ENCODE measurements at places on chromosomes 2 and 18. TPM values are rescaled to one million over a fixed set of nuclear protein-coding genes. Genes with fewer than 3 reads are reported as not detected.

Gene IRS1
- 87.0 TPM for total RNA-seq

DNA sequence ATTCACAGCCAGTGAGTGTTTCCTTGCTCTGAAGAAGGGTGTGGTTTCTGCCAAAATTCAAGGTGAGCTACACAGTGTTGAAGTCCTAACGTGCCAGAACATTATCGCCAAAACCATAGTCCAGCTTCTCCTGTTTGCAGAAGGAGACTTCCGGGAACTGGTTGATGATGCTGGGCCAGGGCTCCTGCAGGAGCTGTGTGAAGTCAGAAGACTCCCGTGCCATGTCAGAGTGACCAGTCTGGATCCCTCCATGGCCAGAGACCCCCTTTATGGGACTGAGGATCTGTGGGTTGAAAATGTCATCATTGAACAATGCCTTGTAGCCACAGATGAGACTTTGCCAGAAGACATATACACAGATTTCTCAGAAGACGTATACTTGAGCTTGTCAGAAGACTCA lies 96.0 kb upstream of the RAB12 start:
- no peak overlapping the region for H3K27ac ChIP-seq
- H3K4me1 ChIP-seq, result no peaks in the 10 kb centered on the region
- no peak overlapping the region for H3K4me3 ChIP-seq

Gene CFAP65
- total RNA-seq, result 0.95 TPM

DNA sequence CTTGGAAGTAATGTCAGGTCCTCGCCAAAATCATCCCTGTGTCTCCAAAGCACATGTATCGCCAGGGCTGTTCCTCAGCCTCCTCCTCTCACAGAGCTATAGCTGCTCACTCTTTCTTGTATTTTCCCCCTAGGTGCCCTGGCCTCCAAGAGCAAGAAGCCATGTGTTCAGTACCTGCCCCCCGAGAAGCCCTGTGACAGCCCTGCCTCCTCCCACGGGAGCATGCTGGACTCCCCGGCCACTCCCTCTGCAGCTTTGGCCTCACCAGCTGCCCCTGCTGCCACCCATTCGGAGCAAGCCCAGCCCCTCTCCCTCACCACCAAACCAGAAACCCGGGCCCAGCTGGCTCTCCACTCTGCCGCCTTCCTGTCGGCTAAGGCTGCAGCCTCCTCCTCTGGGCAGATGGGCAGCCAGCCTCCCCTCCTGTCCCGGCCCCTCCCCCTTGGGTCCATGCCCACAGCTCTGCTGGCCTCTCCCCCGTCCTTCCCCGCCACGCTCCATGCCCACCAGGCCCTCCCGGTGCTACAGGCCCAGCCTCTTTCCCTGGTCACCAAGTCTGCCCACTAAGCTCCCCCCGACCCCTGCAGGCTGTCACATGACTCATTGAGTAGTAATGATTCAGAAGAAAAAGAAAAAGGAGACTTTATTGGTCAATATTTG lies 18.8 kb downstream of the TGOLN2 start:
- no peaks in the 10 kb centered on the region for H3K27me3 ChIP-seq
- peak; percentile 78 for DNase-seq
- H3K4me1 ChIP-seq, result peaks cover 4% of the 10 kb centered on the region
- H3K27ac ChIP-seq, result peak overlapping the region; percentile 16
- no peaks in the 10 kb centered on the region for H3K36me3 ChIP-seq

- no peaks in the 10 kb centered on the region for H3K36me3 ChIP-seq
- no peak overlapping the region for H3K27ac ChIP-seq
- no peaks in the 10 kb centered on the region for H3K4me1 ChIP-seq
- H3K27me3 ChIP-seq, result no peaks in the 10 kb centered on the region
These were observed 155.6 kb downstream of the NDUFA10 start for GRCh38 chr2:239869272-239870155.

Gene MGAT4A
- total RNA-seq, result 14.7 TPM

DNA sequence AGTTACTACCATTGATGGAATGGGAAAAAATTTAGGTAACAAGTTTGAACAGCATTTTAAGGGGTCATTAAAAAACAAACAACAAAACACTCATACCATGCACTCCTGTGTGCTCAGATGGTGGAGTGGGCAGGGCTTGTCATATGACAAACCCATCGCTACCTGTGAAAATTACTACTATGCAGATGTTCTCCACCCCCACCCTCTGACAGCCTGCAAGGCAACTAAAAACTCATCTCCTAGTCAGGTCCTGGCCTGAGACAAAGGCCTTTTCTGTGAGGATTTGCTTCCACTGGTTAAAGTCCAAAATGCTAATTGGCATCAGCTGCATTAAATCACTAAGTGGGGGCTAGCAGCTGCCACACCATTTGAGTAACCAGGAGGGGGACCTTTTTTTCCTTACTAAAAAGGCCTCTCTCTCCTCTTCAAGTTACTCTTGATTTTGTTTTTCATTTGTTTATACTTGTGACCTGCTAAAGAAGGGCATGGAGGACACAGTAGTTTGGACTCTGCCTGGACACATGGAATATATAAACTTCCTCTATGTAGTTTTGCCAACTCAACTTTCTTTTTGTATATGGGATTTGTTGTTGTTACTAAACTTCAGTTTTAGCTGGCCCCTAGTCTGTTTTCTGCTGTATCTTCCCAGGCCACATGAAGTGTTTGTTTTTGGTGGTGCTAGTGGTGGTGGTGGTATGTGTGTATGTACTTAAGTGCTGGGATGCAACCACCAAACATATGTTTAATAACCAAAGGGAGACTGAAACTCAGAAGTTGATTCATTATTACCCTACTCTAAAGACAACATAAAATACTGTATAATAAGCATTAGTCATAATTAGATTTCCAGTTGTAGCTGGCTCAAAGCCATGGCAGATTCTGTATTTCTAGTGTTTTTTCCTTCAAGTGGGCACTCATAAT lies 121.3 kb downstream of the MAP4K4 start:
- no peak overlapping the region for H3K27ac ChIP-seq
- H3K4me3 ChIP-seq, result no peak overlapping the region
- no peak for DNase-seq
- H3K4me1 ChIP-seq, result peaks cover 12% of the 10 kb centered on the region

GRCh38 chr2:31347319-31347718 lies 67.2 kb downstream of the XDH start:
- no peak overlapping the region for H3K4me3 ChIP-seq
- no peaks in the 10 kb centered on the region for H3K27me3 ChIP-seq
- no peaks in the 10 kb centered on the region for H3K4me1 ChIP-seq
- H3K27ac ChIP-seq, result no peak overlapping the region
- DNase-seq, result no peak
- no peaks in the 10 kb centered on the region for H3K36me3 ChIP-seq

Gene ZC3H6
- 18.4 TPM for total RNA-seq

Gene SCN3A
- total RNA-seq, result 0.95 TPM

Data from ovary (tissue), 10 donors.